ENCODE measurements at places on chromosomes 2 and 18.

DNA sequence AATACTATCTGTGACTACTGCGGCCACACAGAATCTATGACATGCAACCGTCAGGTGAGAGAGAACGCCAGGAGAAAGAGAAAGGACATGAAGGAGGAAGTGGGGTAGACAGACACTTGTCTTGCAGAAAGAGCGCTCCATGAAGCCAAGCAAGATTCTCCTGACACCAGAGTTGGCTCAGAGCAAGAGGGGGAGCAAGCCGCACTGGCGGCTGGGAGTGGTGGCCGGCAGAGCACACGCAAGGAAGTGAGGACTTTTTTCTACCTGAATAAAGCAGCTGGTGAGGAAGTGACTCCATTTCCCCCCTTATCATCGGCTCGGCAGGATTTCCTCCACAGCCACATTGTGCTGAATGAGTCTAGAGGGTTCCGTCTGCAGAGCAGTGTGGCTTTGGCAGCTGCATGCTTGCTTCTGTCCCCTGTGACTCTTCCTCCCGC lies 181.6 kb downstream of the BCL2 start:
- peak; percentile 52 for DNase-seq

- peak; percentile 36 for DNase-seq
These were observed 94.2 kb downstream of the FTCDNL1 start for GRCh38 chr2:199756743-199757142.

- DNase-seq, result no peak
These were observed 133.4 kb upstream of the GLI2 start for GRCh38 chr2:120602251-120602650.

DNA sequence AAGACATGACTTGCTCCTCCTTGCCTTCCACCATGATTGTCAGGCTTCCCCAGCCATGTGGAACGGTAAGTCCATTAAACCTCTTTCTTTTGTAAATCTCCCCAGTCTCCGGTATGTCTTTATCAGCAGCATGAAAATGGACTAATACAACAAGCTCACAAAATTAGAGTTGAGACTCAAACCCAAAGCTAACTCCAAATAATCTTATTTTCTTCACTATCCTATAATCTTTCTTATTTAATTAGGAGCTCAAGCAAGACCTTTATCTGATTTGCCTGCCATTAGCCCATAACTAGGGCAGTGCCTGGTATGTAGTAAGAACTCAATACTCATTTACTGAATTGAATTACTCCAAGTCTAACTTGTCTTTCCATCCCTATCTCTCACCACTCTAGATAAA lies 289.2 kb downstream of the SUCLG1 start:
- no peak for DNase-seq

GRCh38 chr2:235560345-235560744 lies 66.5 kb downstream of the AGAP1 start:
- DNase-seq, result no peak

DNA sequence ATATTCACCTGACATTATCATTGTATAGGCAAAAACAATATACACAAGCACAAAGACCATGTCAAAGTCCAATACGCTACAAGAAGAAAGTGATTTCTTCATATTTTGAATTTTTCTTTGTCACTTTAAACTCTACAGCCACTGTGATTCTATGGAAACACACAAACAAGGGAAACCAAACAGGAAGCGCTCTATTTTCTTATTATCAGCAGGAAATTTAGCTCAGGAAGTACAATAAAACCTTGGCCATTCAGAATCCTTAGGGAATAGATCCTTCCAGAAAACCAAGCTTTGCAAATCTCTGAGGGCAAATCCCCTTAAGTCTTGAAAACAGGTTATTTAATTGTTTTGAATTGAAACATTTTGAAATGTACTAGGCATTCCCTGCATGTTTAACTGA lies 336.2 kb downstream of the EPHA4 start:
- no peak for DNase-seq

GRCh38 chr2:239881561-239882320 lies 143.4 kb downstream of the NDUFA10 start:
- no peak for DNase-seq

Data from inflammatory macrophage treated with lipopolysaccharide for 4 hours (primary cell).